NCI-H1417 (cell line): ENCODE measurements at places on chromosomes 4 and X.

DNA sequence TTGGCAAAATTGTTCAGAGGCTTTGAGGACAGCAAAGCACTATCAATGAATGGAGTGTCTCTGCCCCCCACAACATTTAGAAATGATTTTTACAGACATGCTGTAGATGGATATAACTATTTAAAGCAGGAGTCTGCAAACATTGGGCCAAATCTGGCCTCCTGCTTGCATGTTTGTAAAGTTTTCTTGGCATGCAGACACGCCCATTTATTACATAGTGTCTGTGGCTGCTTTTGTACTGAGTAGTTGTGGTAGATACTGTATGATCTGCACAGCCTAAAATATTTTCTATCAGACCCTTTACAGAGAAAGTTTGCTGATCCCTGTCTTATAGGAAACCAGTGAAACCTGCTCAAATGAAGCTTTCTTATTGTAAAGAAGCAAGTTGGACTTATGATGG is 45.5 kb upstream of the PHEX start:
- no peak for DNase-seq

GRCh38 chrX:39602195-39602594 is 495.6 kb downstream of the BCOR start:
- DNase-seq, result no peak

DNA sequence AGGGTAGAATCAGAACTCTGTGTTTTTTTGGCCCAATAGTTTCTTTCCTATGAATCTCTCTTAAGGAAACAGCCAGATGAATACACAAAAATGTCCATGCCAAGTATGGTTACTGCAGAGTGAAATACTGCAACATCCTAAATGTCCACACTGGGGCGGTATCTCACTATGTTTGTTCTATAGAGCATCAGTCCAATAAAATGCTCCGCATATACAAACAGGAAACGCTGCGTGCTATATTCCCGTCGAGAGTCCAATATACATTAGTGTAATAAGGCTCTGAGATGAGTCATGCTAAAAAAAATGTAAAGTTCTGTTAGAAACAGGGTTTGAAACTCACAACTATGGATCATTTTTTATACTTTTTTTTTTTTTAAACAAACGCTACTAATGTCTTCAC is 72.9 kb upstream of the ENOX2 start:
- DNase-seq, result peak; percentile 51

DNA sequence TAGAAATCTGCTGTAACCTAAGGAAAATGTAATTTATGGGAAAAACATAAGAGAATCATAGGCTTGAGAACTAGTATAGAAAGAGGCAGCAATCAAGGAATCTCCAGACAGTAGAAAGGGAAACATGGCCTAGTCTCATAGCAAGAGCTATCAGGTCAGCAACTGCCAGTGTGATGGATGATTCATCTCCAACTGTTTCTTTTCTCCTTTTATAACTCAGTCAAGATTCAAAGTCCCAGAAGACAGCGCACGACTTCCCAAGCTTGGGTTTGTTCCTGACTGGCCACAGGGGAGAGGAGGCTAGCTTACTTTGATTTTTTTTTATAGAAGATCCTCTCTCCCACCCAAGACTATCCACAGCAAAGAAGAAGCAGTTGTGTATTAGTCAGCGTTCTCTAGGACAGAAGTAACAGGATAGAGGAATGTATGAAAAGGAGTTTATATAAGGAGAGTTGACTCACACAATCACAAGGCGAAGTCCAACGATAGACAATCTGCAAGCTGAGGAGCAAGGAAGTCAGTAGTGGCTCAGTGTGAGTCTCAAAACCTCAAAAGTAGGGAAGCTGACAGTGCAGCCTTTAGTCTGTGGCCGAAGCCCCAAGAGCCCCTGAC is 181.5 kb downstream of the GC start:
- DNase-seq, result no peak

GRCh38 chr4:119748853-119749252 is 120.2 kb upstream of the PDE5A start:
- no peak for DNase-seq

- no peak for DNase-seq
Measured at GRCh38 chrX:69506617-69507499, 2.7 kb downstream of the NALF2 start.
